Activated T-cell treated with anti-CD3 and anti-CD28 coated beads, Interleukin-2, amount 50 U/mL, for 72 hours (primary cell): ENCODE measurements at places on chromosomes 1 and 21.

GRCh38 chr1:180248731-180249681 is 18.9 kb downstream of the LHX4 start:
- no peak for DNase-seq

GRCh38 chr1:229043115-229043514 is 227.8 kb upstream of the RAB4A start:
- DNase-seq: no peak

GRCh38 chr1:167121375-167122120 is 27.7 kb downstream of the STYXL2 start:
- DNase-seq: peak; percentile 41

DNA sequence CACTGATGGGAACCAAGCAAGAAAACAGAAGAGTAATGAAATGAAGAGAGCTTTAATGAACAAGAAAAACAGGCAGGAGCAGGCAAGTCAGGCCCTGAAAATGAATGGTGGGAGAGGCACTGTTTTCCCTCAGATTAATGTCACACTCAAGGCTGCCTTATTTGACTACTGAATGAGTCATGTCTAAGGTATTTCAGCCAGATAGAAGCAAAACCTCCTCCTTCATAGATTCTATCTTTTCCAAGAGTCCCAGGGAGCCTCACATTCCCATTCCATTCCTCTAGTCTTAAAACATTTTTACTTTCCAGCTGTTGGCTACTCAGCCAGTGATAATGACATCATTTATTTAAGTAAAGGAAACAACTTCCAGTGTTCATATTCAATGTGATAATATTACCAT is 228.4 kb upstream of the NRIP1 start:
- no peak for DNase-seq

GRCh38 chr1:192378276-192378675 is 61.5 kb downstream of the RGS21 start:
- no peak for DNase-seq

DNA sequence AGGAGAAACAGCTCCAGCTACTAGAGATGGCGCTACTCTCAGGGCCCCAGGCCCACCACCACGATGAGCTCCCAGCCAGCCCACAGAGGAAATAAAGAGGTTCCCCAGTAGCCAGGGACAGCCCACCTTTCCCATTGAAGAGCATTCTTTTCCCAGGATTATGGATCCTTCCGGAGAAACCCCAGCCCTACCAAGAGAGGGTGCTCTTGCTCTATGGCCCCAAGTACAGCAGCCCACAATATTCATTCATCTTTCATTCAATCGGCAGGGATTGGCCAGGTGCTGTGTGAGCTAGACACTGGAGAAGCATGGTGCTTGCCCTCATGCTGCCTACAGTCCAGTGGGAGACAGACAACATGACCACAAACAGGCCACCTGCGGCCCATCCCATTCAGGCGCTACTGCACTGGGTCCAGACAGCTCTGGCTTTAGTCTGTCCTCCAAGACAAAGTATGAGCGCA is 29.9 kb downstream of the PMVK start:
- DNase-seq: no peak

DNA sequence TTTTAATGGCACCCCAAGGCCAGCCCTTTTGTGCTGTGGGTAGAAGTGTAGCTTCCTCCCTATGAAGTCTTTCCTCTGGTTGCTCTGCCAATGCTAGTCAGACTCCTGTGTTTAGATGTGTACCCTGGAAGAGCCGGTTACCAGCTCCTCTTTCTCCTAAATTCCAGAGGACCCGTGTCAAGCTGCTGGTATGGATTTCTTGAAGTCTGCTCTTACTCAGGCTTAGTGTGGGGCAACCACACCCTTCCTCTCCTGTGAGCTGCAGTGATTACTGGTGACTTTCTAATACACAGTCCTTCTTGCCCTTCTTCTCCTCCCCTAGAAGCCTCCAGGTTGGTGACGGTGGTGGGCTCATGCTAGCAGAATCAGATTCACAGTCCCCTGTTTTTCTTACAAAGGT is 74.1 kb upstream of the AKT3 start:
- DNase-seq: no peak

GRCh38 chr1:205365945-205366463 is 9.3 kb upstream of the KLHDC8A start:
- DNase-seq: no peak

GRCh38 chr1:95382000-95382786 is 148.2 kb downstream of the RWDD3 start:
- DNase-seq: no peak

- no peak for DNase-seq
Observed at GRCh38 chr1:67890857-67891256, 57.6 kb upstream of the GNG12 start.

- no peak for DNase-seq
Observed at GRCh38 chr1:173062150-173062938, 11.6 kb upstream of the TNFSF18 start.

GRCh38 chr1:231522931-231523642 is 5.4 kb upstream of the TSNAX start:
- DNase-seq: no peak

DNA sequence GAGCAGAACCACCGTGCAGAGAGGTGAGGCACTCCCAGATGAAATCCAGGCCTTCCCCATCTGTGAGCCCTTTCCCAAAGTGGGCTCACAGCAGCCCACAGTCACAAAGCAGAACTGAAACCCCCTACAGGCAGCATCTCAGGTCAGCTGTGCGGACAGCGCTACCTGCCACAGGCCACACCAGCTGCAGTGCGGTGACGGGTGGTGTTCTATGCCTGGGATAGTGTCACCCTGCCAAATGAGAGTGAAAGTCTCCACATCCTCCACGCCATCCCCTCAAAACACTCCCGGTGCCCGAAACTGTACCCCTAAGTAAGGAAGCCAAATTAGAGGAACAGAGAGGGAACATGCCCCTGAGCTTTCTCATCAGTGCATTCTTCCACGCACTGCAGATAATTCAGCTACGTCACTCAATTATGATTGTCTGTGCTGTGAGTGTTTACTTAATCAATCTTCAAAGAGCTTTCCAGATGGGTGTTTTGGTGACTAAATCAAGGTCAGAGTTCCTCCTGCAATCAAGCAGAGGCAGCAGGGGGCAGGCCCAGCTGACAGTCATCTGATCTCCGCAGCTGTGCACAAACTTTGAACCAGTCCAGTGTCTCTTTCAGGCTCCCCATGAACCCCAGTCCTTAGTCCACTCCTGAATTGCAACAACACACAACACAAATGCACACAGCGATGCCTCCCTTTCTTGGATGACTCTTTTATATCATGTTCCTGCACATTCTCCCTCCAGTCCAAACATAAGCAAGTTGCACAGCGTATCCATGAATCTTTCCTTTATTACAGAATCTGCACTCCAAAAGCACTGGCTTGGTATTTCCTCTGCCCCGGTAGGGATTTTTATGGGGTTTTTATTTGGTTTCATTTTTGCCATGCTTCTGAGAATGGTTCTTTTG is 150.0 kb downstream of the TOMM20 start:
- DNase-seq: peak; percentile 72

DNA sequence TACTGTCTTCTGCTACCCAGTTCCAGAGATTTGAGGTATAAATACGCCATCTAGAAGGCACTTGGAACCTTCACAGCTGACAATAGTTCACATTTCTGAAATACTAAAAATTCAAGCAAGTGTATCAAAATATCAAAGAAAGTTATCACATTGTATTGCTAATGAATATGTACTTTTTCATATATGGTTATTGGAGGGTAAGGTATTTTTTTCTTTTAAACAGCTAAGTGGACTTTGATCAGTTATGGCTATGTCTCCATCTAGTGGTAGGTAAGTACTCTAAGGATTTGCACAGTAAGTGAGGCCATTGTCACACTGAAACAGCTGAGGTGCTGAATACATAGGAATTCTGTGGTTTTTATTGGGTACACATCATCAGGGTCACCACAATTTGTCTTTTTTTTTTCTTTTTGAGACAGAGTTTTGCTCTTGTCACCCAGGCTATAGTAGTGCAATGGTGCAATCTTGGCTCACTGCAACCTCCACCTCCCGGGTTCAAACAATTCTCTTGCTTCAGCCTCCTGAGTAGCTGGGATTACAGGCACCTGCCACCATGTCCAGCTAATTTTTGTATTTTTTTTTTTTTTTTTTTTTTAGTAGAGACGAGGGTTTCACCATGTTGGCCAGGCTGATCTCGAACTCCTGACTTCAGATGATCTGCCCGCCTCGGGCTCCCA is 49.1 kb upstream of the CR2 start:
- DNase-seq: no peak

DNA sequence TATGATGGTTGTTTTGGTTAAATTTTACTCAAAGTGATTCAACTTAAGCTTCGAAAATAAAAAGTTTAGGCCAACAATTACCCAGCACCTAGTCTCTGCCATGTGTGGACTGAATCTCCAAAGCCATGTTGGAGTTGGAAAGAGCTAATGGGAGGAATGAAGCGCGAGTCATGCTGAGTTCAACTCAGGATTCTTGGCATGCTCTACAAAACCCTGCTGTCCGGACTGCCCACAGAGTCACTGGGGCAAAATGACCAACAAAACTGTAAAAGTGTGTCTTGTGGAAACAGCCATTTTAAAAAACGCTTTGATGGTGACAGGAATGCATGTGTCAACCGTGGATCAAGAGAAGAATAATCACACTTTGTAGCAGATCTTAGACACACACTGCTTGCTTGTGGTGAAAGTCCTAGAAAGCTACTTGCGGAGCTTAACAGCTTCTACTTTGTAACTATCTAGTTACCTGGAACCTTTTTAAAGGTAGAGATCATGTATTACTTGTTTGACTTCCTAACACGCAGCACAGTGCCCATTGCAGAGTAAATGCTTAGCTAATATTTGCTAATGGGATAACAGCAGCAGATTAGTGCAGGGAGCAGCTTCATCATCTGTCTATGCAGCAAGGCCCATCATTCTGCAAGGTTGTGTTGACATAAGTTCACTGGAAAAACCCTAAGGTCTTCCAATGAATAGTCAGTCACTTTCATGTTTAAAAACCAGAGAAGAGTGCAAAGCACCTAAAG is 7.0 kb upstream of the GBP6 start:
- peak; percentile 11 for DNase-seq

GRCh38 chr1:243701872-243702271 is 148.2 kb downstream of the AKT3 start:
- DNase-seq: no peak

- no peak for DNase-seq
Observed at GRCh38 chr1:241542199-241542907, 10.2 kb downstream of the KMO start.

- no peak for DNase-seq
Observed at GRCh38 chr21:38965241-38965640, 159.5 kb downstream of the ETS2 start.

GRCh38 chr1:48532976-48533375 is 61.0 kb upstream of the SPATA6 start:
- DNase-seq: no peak

DNA sequence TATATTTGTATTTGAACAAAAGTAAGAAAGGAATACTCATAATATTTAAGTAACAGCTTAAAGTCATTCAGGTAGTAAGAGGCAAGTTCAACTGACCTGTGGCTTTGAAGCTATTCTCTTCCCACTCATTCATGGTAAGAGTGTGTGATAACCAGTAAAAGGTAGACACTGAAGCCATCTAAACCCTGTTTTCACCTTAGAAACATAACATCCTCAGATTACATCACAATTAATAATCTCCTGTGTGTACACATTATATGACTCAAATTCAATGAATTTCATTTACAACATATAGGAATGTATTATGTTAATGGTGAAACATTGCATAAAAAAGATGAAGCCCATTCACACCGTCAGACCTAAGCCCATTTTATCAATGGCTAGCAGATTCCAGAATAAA is 364.8 kb upstream of the SNX7 start:
- DNase-seq: no peak

DNA sequence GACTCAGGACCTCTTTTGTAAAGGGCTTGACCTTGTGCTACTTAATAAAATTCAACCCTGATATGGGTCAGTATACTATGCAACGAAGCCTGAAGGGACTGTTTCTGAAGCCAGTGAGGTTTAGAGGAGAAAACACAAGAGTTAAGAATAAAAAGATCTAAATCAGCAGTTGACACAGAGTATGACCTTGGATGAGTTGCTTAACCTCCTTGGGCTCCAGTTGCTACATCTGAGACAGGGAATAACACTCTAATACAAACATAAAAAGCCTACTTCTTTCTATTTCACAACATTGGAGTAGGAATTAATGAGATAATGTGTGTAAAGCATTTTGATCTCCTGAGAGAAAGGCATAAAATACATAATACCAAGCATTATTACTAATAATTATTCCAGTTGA is 882.4 kb upstream of the ADGRL2 start:
- DNase-seq: no peak

- DNase-seq: no peak
Observed at GRCh38 chr1:228989992-228990827, 254.9 kb downstream of the RHOU start.

DNA sequence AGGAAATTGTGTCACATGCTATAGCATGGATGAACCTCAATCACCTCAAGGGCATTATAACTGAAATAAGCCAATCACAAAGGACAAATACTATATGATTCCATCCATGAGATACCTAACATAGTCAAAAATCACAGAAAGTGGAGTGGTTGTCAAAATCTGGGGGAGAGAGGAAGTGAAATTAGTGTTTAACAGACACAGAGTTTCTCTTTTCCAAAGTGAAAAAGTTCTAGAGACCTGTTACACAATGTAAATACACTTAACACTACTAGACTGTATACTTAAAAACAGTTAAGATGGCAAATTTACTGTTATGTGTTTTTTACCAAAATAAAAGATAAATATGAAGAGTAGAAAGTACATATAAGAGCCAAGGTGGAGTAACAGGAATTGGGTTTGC is 31.8 kb downstream of the ZNF644 start:
- DNase-seq: no peak

DNA sequence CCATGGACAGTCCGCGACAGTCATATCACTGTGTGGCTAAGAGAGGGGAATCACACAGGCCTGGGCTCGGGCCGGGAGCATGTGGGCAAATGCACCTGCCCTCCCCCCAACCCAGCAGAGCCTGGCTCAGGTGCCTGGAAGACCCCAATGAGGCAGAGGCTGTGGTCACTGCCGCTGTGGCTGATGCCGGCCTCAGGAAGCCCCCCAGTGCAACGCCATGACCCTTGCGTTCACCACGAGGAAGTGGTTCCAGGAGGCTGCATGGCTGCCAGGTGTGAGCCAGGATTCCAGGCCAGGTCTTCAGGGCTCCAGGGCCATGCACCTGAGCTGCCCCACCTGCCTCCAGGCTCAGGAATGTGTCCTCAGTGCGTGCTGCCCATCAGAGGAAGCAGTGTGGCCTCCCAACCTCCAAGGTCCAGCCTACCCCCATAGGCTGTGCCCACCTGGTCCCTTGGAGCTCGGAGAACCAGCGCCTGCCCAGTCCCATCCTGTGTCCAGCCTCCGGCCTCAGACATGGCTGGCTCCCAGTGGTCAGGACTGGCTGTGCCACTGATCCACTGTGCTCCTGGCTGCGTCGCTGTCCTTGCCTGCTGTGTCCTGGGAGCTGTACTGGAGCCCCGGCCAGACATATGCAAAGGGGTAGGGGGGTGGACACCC is 8.0 kb downstream of the ARHGEF16 start:
- DNase-seq: no peak

- no peak for DNase-seq
Observed at GRCh38 chr1:92211166-92211565, 6.5 kb upstream of the C1orf146 start.

DNA sequence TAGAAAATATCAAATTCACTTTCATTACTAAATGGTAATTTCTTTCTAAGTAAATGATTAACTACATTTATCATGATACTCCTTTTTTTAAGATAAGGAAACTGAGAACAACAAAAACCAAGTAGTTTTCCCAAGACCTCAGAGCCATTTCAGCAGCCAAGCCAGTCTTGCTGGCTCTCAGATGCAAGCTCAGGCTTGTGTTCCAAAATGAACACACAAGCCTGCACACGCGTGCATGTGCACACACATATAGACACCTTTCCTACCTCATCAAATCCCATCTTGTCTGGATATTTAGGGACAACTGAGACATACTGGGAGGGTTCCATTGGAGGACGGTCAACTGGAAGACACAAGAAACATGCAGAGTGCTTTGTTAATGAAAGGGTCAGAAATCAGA is 83.0 kb downstream of the COLGALT2 start:
- no peak for DNase-seq
